Cortex of kidney (tissue), 1 donor: ENCODE measurements at places on chromosomes 11 and 22.

- no peak for DNase-seq
Measured at GRCh38 chr22:48941033-48941902, 886.4 kb downstream of the BRD1 start.

DNA sequence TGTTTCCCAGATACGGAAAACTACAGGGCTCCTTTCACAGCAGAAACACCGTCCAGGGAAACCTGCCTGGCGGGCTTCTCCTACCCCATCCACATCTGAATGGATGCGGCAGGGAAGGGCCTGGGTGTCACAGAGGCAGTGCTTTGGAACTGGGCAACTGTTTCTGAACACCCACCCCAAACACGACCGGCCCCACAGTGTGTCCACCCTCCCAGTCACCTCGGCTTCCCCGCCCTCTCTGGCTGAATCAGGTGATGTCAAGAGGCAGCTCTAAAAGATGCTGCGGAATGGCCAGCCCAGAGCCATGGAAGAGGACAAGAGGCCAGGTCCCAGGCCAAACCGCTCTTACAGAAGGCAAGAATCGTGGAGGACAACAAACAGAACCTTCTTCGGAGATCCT is 22.0 kb downstream of the IFT27 start:
- no peak for DNase-seq

- no peak for DNase-seq
Measured at GRCh38 chr11:115408036-115408921, 95.9 kb downstream of the CADM1 start.

GRCh38 chr11:79708319-79708932 is 267.6 kb upstream of the TENM4 start:
- DNase-seq = no peak

DNA sequence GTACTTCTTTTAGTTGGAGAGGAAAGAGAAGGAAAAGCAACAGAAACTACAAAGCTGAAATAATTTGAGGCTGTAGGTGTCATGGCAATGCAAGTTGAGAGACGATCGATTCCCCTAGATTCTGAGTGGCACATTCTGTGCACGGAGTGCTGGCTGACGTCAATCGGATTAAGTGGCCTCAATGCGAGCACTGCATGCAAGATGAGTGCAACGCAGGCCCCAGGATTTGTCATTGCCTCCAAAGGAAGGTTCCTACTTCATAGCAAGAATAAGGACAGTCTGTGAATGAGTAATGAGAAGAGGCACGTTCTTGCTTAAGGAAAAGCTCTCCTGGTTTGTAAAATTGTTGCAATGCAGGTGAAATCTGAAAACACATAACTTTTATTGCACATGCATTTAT is 892.4 kb downstream of the KCNA4 start:
- DNase-seq = no peak

GRCh38 chr11:59200423-59200746 is 12.3 kb downstream of the MPEG1 start:
- no peak for DNase-seq

DNA sequence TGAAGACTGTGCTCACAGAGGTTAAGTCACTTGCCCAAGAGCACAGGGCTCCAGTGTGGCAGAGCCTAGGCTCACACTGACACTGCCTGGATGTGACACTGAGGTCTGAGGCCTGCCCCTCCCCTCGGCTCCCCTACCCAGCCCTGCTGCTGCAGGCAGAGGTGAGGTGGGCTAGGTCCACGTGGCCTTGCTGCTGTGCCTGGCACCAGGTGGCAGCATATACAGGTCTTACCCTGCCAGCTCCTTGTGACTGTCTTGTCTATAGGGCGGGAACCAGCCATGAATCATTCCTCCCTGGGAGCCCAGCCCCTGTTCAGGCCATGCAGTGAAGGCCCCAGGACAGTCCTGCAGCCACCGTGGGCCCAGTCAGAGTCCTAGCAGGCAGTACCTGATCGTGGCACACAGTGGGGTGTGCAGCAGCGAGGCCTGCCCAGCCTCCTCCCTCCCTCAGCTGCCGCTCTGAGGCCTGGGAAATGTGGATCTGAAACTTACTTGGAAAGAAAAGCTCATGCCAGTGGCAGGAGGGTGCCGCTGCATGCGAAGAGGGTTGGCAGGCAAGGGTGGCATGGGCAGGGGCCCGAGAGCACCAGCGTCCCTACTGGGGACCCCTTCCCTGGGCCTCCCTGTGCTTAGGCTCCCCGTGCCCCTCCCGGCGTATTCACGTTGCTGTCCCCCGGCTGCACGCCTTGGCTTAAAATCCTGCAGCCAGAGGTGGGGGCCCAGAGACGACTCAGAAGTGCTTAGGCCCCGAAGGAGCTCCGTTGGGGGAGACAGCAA is 1.2 kb upstream of the CERK start:
- DNase-seq = no peak

DNA sequence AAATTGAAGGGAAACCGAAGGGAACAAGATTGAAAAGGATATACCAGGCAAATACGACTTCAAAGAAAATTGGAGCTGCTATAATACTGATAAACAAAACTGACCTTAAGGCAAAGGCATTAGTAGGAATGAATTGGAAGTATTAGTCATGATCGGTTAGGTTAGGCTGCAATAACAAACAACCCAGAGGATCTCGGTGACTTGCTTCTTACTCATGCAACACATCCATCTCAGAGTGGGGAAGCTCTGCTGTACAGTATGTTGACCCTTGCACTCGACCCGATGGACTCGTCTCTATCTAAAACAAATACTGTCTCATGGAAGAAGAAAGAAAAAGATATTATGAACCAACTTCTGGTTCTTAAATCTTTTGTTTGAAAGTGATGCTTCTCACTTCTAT is 42.3 kb downstream of the SPATA19 start:
- DNase-seq = no peak

DNA sequence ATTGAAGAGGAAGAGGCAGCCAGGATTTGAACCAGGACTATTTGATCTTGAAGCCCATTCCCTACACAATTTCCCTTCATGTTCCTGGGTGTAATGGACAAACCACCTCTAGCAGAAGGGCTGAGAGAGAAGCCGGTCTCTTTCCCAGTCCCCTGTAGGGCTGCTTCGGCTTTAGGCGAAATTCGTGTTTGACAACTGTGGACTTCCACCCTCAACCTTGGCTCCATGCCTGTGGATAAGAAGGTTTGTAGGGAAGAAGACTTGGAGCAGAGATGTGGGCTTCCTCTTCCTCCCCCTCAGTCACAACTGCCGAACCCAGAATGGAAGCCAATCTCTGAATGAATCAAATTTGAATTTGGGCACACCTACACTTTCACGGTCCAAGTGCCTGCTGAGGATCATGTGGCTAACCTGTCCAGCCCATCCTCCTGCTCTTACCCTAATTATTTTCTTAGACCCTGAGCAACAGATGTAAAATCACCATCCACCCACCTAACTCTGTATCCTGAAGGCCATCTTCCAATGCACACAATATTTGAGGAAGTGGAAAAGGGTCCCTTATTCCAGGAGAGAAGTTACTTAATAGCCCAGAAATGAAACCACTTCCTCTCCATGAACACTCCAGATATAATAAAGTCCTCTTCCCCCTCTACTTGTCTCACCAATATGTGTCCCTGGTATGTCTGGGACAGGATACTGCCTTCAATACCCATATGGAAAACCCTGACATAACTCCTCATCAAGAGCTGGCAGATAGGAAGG is 10.1 kb upstream of the SCN2B start:
- DNase-seq = no peak

DNA sequence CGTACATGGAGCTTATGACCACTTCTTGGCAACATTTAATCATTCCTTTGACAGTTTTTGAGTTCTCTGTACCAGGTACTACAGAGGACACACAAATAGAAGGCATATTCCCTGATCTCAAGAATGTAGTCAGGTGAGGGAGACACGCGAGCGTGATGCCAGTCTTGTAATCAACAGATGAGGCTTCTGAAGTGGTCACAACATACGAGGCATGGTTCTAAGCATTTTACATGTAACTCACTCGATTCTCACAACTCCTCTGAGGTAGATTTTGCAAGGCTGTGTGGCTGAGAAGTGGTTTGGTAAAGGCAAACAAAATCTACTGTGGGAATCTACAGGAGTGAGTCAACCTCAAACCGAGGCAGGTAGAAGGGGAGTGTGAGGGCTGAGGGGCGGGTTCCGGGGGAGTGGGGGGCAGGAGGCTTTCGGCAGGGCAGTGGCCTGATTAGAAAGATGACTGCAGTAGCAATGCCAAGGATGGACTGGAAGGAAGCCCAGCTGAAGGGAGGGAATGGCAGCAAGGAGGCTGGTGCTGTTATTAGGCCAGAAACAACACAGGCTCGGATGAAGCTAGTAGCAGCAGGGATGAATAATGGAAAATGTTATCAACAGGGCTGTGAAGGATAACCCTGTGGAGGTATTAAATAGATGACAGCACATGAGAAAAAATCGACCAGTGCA is 63.8 kb downstream of the ST14 start:
- DNase-seq = no peak

DNA sequence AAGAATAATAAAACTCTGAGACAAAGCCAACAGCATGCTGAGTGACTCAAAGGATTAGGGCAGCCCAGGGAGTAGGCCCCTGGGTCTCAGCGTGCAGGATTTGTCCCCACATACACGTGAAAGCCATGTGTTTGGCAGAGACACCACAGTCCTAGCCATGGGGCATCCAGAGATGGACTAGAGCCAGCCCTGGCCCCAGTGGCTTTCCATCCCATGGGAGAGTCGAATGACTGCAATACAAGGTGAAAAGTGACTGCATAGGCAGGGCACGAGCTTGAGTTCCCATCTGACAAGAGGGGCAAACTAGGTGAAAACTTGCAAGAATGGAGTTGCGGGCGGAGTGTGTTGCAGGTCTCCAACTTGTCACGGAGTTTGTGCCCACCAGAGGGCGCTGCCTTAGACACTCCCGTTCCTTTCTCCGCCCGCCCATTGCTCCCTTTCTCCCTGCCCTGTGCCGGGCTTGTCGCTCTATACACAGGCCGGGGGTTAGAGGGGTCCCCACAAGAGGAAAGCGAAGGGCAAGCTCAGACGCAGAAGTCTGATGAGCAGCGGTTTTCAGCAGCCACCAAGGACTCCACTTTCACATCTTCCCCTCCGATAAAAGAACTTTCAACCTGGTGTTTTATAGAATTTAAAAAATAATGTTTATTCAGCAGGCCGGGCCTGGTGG is 24.2 kb downstream of the TSKU start:
- no peak for DNase-seq

DNA sequence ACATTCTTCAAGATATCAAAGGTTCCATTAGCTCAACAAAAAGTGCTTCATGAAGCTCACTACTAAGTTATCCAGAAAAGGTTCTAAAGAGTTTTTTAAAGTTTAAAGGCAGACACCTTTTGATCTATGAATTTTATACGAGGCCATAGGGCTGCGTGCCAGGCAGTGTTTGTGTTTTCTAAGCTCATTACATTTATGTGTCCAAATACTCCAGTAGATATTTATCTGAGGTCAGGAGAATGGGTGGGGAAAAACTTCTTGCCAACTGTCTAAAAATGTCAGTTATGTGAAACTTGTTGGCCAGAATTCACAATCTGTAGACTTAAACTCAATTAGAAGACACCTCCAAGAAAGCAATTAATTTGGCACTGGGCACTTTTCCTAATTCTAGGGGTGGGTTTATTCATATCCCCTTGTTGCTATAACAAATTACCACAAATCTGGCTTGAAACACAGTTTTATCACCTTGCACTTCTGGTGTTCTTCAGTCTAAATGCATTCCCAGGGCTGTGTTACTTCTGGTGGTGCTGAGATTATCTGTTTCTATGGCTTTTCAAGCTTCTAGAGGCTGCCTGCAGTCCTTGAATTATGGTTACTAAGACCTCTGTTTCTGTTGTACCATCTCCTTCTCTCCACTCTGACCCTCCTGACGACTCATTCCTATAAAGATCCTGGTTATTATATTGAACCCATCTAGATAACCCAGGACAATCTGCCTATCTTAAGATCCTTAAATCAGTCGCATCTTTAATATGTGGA is 1030.4 kb upstream of the CNTN5 start:
- DNase-seq = no peak

GRCh38 chr11:61587541-61587941 is 6.7 kb upstream of the SYT7 start:
- no peak for DNase-seq

DNA sequence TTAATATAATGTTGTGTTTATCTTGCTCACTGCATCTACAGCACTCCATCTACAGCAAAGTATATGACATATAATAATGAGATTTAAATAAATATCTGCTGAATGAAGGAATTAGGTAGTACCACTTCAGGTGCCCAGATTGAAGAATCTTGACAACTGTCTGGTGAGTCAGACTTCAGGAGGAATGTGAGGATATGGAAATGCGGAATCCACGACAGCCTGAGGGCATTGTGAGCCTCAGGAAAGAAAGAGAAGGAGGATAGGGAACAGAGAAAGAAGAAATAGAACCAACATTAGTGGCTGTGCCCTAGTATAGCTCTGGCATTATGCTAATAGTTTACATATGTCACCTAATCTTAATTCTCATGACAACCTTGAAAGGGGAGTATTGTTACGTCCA is 304.4 kb downstream of the AASDHPPT start:
- DNase-seq = no peak

DNA sequence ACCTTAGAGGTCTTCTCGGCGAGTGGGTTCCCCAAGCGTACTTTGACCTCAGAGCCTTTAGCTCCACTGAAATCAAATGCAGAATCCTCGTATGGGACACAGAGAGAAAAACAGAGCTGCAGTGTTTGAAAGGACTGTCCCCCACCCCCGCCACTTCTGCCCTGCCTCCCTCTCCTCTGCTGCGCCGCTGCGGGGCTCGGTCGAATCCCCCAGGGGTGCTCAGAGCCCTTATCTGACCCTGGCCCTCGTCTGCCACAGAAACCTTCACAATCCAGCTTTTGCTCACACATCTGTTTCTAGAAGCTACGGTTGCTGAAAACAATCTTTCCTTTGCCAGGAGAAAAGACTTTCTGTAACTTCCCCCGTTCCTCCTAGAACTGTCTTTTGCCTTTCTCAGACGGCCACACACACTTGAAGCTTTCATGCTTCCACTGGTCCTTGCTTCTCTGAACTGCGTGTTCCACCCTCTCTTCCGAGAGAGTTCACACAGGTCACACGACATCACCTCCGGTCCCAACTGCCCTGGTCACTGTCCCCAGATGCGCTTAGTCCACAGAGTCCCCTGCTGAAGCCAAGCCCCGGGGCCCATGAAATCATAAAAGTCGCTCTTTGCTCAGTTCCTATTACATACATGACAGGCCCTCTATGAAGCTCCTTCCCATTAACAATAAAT is 3.7 kb downstream of the SMIM35 start:
- DNase-seq = no peak

DNA sequence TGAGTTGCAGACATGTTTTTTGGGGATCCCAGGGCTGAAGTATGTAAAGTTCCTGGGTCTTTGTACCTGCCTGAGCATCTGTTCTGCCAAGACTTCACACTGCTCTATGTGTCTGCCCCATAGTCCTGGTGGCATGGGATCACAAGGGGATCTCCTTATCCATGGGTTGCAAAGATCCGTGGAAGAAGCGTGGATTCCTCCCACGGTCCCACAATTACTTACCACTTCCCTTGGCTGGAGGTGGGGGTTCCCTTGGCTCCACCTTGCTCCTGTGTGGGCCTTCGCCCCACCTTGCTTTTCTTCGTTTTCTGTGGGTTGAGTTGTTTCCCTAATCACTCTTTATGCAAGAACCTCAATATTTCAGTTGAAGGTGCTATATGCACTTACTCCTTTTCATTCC is 157.4 kb upstream of the CHORDC1 start:
- no peak for DNase-seq
